ENCODE measurements at places on chromosomes 3 and 15.

DNA sequence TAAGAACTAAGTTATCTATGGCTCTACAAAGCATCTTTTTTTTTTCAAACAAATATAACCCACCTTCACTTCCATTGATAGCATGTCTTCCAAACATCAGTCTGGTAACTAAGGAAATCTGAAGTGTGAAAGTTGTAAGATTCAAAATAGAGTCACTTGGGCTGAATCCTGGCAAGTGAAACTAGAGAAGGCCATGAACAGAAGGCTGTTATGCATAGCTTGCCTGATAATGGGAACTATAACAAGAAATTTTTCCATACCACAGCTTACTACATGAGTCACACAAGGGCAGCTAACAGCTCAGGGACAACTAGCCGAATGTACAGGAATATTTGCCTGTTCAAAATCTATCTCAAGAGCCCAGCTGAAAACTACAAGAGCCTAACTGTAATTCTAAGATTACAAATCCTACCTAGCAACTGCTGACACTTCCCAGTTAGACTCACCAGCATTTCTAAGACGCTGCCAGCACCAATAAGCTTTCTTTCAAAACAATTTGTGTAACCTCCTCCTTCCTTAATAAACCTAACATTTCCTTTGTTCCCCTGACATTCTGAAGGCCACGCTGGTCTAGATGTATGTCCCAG lies 1066.5 kb downstream of the PLOD2 start:
- DNase-seq = peak; percentile 17

- no peak for DNase-seq
Observed at GRCh38 chr3:12729051-12729651, 29.9 kb downstream of the TMEM40 start.

- no peak for DNase-seq
Observed at GRCh38 chr3:179881791-179882190, 154.9 kb downstream of the PEX5L start.

DNA sequence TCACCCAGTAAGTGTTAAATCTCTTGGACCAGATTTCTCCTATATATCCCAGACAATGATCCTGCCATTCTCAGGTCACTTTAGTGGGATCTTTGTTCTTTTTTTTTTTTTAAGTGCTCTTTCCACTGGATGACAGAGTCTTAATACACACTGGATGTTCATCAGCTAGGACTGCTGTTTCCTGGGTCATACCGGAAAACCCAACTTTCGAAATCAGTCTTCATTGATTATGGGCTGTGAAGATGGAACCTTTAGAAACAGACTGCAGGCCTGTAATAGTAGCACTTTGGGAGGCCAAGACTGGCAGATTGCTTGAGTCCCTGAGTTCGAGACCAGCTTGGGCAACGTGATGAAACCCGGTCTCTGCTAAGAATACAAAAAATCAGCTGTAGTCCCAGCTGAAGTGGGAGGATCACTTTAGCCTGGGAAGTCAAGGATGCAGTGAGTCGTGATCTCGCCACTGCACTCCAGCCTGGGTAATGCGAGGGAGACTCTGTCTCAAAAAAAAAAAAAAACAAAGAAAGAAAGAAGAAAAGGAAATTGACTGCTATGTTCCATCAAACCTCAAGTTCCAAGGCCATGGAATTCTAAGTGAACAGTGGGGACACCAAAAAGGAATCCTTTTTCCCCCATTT lies 2.3 kb downstream of the EOGT start:
- DNase-seq = no peak

- no peak for DNase-seq
Observed at GRCh38 chr3:7917443-7918151, 584.0 kb upstream of the LMCD1 start.

- DNase-seq = no peak
Observed at GRCh38 chr15:75551091-75551490, 28.0 kb downstream of the PTPN9 start.

DNA sequence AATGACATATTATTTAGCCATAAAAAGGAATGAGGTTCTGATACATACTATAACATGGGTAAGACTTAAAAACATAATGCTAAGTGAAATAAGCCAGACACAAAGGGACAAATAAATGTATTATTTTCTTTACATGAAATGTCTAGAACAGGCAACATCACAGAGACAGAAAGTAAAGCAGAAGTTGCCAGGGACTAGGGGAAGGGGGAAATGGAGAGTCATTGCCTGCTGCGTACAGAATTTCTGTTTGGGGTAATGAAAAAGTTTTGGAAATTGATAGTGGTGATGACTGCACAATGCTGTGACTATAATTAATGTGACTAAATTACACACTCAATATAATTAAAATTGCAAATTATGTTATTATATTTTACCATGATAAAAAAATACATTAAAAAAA lies 99.9 kb downstream of the ANO10 start:
- DNase-seq = no peak

DNA sequence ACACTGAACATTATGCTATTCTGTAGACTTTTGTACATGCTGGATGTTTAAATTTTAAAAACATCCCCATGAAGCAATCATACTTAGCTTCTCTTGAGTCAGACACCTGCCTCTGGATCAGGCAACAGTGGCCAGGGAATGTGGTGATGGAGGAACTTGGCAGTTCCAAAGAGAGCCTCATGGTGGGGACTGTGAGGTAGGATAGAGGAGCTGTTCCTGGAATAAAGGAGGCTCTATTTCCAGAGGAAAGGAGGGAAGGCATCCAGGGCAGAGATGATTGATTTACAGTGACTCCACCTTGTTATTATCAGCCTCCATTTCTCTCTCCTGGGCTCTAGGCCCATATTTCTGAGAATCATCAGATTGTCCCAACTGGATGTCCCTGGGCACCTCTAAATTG lies 35.0 kb upstream of the ABHD17C start:
- no peak for DNase-seq

DNA sequence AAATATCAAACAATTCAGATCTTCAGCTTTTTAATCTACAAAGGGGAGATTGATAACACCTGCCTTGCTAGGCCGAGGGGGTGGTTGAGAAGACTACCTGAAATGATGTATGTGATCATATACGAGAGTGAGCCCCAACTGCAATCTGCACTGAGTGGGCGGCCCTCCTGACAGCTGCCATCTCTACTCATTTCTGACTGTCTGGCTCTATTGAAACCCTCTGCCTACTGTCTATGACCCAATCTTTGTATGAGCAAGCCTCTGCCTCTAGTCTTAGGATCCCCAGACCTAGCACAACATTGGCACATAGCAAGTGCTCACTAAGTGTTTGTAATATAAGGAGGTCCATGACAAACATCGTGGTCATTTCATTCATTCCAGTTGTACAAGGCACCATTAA lies 144.4 kb upstream of the NR2F2 start:
- no peak for DNase-seq

DNA sequence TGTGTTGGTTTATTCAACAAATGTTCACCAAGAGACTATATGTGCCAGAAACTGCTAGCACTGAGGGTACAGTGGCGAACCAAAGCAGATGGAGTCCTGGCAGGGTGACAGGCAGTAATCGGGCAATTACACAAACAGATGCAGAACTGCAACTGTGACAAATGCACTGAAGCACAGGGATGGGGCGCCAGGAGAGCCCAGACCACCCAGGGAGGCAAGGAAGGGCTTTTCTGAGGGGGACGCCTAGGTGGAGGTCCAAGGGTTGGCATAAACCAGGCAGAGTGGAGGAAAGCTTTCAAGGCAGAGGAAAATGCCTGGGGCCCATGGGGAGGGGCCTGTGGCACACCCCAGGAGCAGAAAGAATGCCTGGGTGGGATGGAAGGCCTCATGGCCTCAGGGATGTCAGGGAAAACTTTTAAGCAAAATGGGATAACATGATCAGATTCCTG lies 5.5 kb downstream of the DIS3L start:
- DNase-seq = no peak

- DNase-seq = peak; percentile 18
Observed at GRCh38 chr3:156586905-156587759, 32.2 kb upstream of the SSR3 start.

DNA sequence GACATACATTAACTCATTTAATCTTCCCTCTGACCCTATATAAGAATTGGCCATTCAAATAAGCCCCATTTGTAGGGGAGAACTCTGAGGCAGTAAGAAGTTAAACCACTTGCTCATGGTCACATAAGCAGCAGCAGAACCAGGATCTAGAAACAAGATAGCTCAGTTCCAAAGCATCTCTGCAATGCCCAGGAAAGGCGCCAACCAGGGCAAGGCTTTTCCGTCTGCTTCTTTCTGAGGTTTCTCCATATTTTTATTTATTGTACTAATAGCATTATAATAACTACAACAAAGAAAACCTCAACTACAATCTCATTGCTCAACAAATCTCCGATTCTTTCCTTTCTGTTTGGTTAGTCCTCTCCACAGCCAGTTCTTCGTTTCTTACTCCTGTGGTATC lies 4.3 kb upstream of the UBE2E2 start:
- no peak for DNase-seq

- no peak for DNase-seq
Observed at GRCh38 chr3:18512007-18512406, 86.9 kb upstream of the SATB1 start.

GRCh38 chr15:60128000-60128376 lies 123.9 kb downstream of the FOXB1 start:
- no peak for DNase-seq

GRCh38 chr3:14541646-14542045 lies 1.5 kb upstream of the GRIP2 start:
- DNase-seq = no peak

- peak; percentile 16 for DNase-seq
Observed at GRCh38 chr15:49589030-49589429, 31.6 kb downstream of the FAM227B start.

- DNase-seq = no peak
Observed at GRCh38 chr3:125334675-125335560, 40.2 kb downstream of the ZNF148 start.

DNA sequence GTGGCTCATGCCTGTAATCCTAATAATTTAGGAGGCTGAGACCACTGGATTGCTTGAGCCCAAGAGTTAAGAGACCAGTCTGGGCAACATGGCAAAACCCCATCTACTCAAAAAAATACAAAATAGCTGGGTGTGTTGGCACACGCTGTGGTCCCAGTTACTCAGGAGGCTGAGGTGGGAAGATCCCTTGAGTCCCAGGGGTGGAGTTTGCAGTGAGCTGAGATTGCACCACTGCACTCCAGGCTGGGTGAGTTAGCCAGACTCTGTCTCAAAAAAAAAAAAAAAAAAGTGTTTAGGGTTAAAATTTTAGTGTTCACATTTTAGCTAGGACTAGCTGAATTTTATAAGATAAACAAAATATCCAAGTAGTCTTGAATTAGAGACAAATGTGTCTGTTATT lies 1340.1 kb upstream of the EPHA6 start:
- DNase-seq = no peak

- no peak for DNase-seq
Observed at GRCh38 chr3:140995881-140996280, 54.2 kb downstream of the SLC25A36 start.

GRCh38 chr3:57903124-57903890 lies 104.9 kb upstream of the FLNB start:
- DNase-seq = no peak

GRCh38 chr3:69013253-69014021 lies at the start of gene EOGT:
Gene EOGT (minus strand): TSS chr3:69013684. CDS start chr3:69009846, 3,838 bp downstream.
- peak; percentile 90 for DNase-seq

GRCh38 chr3:37577697-37578096 lies 284.0 kb upstream of the CTDSPL start:
- DNase-seq = no peak

- DNase-seq = no peak
Observed at GRCh38 chr15:26971271-26972018, 464 bp downstream of the GABRG3 start.

DNA sequence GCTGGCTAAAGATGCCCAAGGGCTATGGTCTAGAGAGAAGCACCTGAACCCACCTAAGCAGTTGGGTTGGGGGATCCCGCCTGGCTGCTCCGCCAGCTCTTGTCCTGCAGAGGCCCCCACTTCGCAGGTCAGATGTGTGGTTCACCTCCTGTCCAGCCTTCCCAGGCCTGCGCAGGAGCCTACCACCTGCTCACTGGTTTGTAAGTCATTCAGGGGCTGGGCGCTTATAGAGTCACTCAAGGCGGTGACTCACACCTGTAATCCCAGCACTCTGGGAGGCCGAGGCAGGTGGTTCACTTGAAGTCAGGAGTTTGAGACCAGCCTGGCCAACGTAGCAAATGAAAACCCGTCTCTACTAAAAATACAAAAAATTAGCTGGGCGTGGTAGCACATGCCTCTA lies 3.9 kb upstream of the FURIN start:
- DNase-seq = no peak

DNA sequence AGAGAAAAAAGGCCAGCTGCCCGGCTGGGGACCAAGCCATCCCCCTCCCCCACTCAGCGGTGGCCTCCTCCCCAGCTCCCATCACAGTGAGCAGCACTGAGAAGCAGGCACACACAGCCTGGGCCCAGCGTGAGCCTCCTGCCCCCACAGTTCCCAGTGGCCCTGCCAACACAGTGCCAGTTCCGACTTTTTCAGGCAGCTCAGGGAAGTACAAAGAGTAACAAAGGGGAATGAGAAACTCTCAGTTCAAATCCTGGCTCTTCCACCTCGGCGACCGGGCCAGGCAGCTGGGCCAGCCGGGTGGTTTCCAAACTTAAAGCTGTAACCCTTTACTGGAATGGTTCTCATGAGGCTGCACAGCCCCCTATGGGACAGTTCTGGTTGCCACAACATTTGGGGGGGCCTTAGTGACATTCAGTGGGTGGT lies 18.5 kb downstream of the TNK2 start:
- no peak for DNase-seq

- no peak for DNase-seq
Observed at GRCh38 chr3:138474163-138474562, 39.7 kb downstream of the ESYT3 start.

DNA sequence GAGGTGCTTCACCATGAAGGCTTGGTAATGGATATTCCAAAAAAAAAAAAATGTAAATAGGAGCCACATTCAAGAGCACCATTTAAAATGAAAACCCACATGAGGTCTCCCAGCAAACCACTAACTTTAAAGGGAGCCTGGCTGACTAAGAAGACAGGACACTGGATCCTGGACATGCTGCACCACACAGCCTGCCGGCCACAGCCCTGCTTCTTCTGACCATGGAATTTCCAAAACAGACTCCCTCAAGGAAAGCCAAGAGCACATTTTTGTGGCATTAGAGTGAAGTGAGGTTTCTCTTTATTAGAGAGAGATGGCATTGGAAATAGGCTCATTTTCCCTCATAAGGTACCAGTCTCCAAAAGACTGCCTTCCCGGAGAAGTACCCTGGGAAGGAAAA lies 113.9 kb downstream of the RORA start:
- no peak for DNase-seq
